ENCODE measurements at places on chromosomes 11 and 22. TPM values are rescaled to one million over a fixed set of nuclear protein-coding genes. Genes with fewer than 3 reads are reported as not detected.

DNA sequence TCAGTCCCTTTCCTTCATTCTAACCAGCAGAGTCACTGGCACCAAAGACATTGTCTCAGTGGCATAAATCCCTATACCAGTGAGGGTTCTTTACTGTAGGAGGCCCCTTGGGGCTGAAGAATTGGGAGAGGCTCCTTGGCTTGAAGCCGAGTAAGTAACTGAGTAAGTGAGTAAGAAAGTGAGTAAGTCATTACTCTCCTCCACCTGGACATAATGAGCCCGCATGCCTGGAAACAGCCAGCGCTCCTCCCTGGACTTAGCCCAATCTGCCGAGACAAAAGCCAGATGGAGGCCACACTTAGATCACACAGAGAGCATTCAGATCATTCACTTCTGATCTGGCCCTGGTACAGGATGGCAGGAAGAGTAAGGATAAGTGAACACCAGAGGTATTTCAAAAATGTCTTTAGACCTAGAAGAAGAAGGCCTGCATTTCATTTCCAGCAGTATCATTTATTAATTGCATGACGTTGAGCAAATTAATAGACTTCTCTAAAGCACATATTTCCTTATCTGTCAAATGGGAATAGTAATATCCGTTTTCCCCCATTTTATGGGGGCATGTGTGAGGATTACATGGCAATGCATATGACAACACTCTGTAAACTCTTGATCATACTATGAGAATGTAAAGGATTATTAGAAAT is 8.2 kb upstream of the MICAL3 start:
- H3K4me3 ChIP-seq, result no peak overlapping the region
- no peaks in the 10 kb centered on the region for H3K36me3 ChIP-seq
- H3K4me1 ChIP-seq, result no peaks in the 10 kb centered on the region
- H3K27me3 ChIP-seq, result no peaks in the 10 kb centered on the region
- no peak for DNase-seq
- no peak overlapping the region for H3K27ac ChIP-seq

DNA sequence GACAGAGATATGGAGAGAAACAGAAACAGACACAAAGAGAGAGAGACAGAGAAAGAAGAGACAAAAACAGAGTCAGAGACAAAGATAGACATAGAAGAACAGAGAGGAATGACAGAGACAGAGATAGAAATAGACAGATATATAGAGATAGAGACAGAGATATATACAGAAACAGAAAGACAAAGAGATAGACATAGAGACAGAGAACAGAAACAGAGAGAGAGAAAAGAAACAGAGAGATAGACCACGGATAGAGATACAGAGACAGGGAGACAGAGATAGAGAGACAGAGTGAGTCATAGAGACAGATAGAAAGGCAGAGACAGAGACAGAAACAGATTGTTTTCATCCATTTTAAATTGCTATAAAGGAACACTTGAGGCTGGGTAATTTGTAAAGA is 12.3 kb upstream of the MPEG1 start:
- H3K4me3 ChIP-seq, result no peak overlapping the region
- H3K36me3 ChIP-seq, result no peaks in the 10 kb centered on the region
- no peaks in the 10 kb centered on the region for H3K27me3 ChIP-seq
- DNase-seq, result no peak

- H3K27me3 ChIP-seq, result no peaks in the 10 kb centered on the region
- H3K4me3 ChIP-seq, result no peak overlapping the region
- DNase-seq, result no peak
- no peaks in the 10 kb centered on the region for H3K4me1 ChIP-seq
- no peaks in the 10 kb centered on the region for H3K36me3 ChIP-seq
These were observed 184.5 kb upstream of the CHORDC1 start for GRCh38 chr11:90407350-90407749.

Gene FGF3
- total RNA-seq, result not detected
